ENCODE measurements at places on chromosomes 5 and 9.
A peak's percentile ranks its signal among the peaks of the same experiment; 100 is the strongest.

DNA sequence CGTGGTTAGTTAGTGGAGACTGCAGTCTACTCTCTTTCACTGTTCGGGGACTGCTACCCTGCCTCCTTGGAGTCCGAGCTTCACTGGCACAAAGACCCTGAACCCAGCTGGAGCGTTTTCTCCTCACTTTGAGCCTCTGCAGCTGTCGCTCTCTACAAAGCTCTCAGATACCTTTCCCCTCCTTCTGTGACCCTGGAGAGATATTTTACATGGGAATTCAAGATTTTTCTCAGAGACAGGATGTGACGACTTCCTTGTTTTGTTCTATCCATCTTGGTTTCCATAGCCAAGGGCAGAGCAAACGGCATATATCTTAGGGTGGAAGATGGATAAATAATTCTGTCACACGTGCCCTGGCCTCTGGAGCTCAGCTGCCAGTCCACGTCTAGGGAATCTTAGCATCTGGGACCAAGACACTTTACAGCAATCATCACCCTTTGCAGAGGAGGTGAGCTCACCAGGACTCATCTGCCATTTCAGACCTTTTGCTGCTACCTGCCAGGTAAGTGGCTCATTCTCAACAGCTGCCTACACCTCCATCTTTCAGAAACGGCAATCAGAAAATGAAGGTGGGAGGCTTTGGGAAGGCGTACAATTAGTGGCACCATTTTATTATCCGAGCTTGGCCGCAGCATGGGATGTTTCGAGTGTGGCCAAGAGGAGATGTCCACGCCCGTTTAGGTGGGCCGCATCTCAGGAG, at the start of gene BTNL9:
TSS of gene BTNL9 (plus strand) at position 336 of the 700 bp plus-strand sequence. CDS start 5,224 bp downstream, outside the sequence.
- no peak for DNase-seq

- no peak for DNase-seq
Measured at GRCh38 chr5:169781420-169782345, 144.6 kb downstream of the DOCK2 start.

GRCh38 chr9:10674586-10674985, 61.8 kb upstream of the PTPRD start:
- no peak for DNase-seq

- DNase-seq = no peak
Measured at GRCh38 chr9:118455788-118456187, 751.6 kb downstream of the TLR4 start.

DNA sequence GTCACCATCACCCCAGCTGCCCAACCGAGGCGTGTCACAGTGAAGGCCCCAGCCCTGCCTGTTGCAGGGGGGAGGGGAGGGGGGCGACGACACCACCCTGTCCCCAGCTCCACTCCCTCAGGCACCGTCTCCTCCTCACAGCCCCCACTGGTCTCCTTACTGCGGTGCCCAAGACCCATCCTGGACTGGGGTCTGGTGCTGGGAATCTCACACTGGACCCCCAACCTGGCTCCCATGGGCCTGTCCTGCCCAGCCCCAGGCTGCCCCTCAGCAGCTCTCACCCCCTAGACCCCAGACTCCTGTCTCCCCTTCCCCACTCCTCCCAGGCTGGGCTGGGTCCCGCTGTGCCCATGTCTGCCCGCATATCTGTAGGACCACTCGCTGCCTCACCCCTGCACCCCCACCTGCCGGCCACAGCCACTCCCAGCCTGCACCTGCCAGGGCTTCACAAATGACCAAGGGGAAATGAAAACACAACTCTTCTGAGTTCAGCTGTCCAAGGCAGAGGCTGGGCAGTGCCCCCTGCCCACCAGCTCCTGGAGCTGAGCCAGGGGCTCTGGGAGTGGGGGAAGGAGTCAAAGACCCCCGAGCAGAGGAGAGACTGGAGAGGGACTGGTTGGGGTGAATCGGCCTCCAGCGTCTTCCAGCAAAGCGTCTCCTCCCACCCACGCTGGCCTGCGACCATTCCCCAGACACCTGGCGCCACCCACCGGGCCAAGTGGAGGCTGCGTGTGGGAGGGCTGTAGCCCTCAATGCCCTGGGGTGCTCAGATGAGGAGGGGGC, 32.6 kb upstream of the EGFL7 start:
- peak; percentile 42 for DNase-seq

DNA sequence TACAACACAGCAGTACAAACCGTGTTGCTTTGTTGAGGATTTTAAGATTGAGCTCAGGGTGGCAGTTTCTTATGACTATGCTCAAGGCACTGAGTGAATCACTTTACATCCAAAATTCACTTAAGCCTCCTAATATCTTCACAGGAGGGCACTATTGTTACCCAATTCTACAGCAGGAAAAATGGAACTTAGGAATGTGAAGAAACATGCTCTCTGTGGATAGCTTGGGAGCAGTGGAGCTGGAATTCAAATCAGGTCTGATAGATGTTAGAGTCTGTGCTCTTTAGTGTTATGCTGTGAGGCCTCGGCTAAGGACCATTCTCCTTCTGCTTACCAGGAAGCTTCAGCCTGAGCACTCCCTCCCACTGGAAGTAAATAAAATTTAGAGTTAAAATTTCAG, 18.7 kb upstream of the HMHB1 start:
- DNase-seq = no peak

DNA sequence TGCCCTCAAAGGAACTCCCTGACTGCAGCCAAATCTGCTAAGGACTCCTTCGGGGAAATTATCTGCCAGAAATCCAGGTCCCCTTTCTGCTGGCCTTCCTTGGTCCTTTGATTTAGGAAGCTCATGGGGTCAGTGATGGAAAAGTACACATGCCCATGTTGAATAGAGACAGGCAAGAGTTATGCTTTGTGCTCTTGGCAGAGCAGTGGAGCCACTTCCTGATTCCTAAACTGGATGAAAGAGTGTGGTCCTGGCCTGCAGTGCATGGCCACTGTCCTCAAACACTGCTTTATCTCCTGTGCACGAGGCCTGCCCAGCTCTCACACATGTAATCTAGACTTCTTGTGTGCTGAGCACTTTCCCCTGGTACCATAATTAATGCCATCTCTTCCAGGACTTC, 2.0 kb upstream of the EBF1 start:
- DNase-seq = no peak

DNA sequence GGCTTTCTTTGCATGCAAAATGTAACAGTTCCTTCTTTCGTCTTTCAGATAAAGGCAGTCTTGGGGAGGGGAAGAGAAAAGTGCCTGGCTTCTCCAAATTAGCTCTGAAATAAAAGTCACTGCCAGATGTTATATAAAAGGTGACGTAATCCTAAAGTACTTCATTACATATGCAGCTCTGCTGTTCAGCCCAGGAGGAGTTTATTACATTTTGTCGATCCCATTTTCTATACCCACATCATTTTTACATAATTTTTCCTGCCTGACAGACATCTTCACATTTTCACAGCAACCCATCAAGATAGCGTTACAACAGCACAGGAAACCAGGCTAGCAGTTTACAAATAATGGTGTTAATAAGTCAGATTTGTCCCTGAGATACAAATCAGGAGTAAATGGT, 86.7 kb upstream of the SLC30A5 start:
- DNase-seq = no peak

- DNase-seq = no peak
Measured at GRCh38 chr5:89372176-89372575, 489.2 kb upstream of the MEF2C start.

DNA sequence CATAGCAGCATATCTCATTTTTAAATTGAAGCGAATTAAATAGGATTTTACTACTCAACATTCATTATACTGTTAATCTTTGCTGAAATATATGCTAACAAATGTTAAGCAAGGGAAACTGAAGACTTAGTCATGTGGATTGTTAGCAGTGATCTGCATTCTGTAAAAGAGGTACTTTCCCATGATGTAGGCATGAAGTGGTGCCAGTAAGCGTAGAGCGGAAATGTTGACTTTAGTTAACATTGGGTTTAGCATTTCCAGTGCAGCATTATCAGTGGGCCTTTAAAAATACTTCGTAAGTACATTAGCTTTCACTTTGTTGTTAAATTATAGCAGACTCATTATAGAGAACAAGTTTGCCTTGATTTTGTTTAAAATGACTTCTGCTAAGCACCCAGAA, 130.3 kb downstream of the CDC42SE2 start:
- DNase-seq = peak; percentile 65

DNA sequence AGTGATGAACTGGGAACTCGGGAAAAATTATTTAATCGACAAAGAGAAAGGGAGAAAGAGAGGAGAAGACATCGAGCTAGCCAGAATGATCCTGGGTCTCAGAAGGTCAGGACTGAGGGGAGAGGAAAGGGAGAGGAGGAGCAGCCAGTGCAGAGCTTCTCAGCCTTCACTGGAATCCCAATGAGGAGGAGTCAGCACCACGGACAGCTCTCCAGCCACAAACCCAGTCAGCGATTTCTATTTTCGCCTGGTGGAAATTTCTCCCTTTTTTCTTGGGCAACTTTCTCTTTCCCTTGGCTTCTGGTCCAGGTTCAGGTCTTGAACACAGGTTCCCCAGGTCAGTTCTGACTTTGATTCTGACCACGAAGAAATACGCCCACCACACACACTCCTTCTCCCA, 1.6 kb upstream of the BRINP1 start:
- no peak for DNase-seq

DNA sequence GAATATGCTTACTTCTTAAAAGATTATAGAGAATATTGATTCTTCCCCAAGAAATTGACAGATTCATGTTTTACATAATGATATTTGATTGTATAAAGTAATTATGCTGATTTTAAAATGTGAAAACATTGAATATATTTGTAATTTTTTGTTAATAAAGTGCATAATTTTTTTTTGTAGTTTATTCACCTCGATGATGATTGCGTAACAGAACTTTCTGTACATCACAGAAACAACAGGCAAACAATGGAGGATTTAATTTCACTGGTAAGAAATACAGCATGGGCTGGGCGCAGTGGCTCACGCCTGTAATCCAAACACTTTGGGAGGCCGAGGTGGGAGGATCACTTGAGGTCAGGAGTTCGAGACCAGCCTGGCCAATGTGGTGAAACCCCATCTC, 70.1 kb downstream of the MELK start:
- DNase-seq = no peak

DNA sequence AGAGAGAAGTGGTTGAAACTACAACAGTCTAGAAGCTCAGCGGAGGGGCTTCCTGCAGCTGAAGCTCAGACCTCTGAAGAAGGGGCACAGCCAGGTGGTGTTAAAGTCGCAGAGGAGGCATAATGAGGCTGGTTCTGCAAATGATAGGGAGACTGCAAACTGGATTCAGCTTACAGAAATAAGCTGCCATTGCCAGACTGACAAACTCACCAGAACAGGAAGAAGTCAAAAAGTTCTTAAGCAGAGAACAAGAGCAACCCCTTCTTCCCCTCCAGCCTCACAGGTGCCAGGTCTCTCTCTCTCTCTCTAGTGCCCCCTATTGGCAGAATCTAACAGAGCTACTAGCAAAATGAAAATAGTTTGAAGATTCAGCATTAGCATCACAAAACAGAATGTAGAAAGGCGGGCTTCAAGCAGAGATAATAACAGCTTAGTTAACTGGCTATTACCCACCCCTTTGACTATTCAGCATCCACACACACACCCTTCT, 76.7 kb downstream of the GRAMD2B start:
- DNase-seq = no peak

GRCh38 chr5:98999631-99000030, 70.8 kb upstream of the CHD1 start:
- no peak for DNase-seq

- no peak for DNase-seq
Measured at GRCh38 chr5:113311301-113311700, 123.5 kb downstream of the TSSK1B start.

GRCh38 chr9:109143881-109144562, 23.0 kb downstream of the FRRS1L start:
- DNase-seq = peak; percentile 11

DNA sequence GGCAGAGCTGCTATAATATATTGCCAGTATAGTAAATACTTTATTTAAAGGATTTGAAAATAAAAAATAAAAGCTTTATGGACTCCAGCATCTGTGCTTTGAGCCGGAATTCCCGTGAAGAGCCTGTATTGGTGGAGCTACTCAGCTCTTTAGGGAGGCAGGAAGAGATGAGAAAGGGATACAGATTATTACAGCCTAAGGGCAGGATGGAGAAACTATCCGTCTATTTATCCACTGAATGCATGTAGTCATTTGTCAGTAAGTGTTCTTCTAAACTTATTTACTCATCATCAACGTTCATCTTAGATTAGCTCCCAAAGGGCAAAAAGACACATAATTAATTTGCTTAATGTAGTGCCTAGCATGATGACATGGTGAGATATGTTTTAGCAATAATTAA, 48.4 kb downstream of the SLC1A1 start:
- no peak for DNase-seq

DNA sequence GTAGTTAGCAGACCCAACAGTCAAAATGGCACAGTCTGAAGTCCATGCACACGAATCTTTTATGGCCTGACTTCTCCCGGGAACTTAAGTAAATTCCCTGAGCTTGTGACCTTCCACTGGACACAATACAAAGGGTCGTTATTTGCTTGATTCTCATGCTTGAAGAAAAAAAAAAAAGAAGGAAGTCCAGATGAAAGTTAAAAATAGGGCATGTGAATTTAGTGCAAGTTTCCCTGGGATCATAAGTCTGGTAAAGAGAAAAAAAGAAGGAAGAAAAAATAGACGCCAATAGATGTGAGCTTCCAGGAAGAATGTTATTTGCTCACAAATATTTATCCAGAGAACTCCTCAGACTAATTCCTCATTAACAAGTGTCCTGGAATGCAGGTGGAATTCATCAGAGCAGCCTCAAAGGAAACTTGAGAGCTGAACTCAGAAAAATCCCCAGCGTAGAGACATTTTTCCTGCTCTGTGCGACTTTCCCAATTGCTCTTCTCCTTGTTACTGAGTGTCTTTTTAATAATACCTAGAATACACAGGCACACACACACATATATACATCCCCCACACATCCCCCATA, 616.3 kb downstream of the EBF1 start:
- DNase-seq = no peak

GRCh38 chr9:128026255-128026772, 40.8 kb downstream of the NAIF1 start:
- peak; percentile 80 for DNase-seq

DNA sequence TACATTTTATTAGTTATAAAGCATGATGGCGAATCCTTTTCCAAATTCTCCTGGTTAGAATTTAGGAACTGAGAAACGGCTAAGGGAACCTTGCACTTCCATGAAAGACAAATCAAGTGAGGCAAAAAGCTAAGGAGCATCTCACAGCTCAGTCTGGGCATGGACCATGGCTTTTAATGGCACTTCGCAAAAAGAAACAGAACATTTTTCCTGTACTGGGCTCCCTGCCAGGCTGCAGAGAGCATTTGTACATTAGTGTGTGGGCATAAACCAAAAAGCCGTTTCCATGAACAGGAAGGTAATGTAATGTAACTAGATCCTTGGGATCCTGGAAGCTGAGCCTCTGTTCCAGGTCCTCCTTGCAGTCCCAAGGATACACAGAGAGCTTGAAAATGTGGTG, 354.2 kb downstream of the MRPS30 start:
- DNase-seq = no peak

Measured in T-helper 2 cell treated with Interferon-gamma antibody and Interleukin-4, amounts not matched to agents 5 μg/mL and 100 μg/mL, for 36 hours (primary cell).